ENCODE measurements at places on chromosomes 5 and 9.

DNA sequence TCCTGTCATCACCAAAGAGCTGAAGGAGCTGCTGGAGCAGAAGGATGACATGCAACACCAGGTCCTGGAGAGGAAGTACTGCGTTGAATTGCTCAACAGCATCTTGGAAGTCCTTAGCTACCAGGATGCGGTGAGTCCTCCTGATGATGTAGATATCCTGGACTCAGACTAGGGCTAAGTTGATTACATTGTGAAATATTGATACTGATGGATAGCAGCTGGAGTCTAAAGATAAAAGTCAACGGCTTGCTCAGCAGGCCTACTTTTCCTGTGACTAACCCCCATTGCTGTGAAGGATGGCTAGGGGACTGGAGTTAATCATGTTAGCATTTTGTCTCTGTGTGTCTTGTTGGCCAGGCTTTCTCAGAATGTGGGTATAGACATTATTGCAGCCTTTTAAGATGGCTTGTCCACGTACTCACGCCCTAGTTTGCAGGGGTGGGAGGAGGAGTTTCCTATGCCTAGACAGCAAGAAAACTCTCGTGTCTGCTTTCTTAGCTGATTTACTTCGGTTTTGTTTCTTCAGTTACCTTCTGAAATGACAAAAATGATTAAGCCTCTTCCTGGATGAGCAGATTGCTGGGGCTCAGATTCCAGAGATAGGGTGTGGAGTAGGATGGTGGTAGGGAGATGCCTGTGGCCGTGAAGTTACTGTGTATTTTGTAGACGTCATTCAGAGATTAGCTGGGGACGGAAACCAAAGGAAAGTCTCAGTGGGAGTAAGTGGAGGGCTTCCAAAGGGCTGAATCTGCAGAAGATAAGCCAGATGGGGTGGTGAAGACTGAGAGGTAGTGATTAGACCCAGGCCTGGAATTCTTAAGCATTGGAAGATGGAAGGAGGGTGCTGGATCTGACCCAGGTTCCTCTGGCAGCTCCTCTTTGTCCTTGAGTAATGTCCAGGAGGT lies 166.3 kb downstream of the DOCK2 start:
- DNase-seq: peak; percentile 98

GRCh38 chr9:129889941-129890717 lies 54.9 kb downstream of the USP20 start:
- no peak for DNase-seq

DNA sequence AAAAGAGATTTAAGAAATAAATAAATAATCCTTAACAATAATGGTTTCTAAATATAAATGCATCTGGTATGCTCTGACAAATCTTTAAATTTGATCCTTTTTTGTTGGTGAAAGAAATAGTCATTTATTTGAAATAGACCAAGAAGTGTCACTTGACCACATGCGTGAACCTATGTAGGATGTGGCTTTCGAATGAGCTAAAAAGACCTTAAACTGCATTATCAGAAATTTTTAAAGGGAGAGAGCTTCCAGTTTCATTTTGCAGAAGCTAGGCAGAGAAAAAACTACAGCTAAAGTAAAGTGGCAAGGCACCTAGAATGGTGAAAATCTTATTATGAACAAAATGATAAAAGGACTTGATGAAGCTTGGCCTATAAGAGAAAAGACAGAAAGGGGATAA lies 309.2 kb upstream of the EFNA5 start:
- DNase-seq: no peak

DNA sequence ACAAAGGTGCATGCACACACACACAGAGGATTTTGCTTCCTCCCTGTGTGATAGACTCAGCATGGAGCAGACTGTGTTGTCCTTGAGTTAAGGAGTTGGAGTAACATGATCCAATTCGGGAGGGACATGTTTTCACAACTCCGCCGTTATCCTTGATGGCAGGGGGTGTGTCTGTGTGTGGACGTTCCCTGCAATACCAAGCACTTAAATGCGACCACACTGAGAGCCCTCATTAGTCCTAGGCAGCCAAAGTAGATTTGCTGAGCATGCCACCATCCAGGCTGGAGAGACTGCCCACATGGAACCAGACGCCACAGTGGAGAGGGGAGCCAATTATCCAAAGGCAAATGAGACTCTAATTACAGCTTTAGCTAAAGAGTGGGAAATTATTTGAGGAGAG lies 140.1 kb downstream of the DOCK2 start:
- no peak for DNase-seq

DNA sequence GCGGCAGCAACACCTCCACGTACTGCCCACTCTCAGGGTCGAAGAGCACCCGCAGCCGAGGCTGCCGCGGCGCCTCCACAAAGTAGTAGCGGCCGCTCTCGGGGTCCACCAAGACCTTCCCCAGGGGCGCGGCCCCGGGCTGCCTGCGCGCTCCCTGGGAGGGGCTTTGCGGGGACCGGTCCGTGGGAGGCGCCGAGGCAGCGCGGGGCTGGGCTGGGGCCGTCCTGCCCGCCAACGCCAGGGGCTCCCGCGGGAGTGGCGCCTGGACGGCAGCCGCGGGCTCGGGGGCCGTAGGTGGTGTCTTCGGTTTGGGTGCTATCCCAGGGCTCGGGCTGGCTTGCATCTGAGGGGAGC lies 2.6 kb upstream of the MZB1 start:
- no peak for DNase-seq

- DNase-seq: no peak
Observed at GRCh38 chr5:109326919-109327318, 82.9 kb downstream of the PJA2 start.

GRCh38 chr5:151739939-151740335 lies 18.5 kb downstream of the ATOX1 start:
- peak; percentile 94 for DNase-seq

- DNase-seq: peak; percentile 87
Observed at GRCh38 chr9:86983620-86984259, 36.4 kb upstream of the GAS1 start.

DNA sequence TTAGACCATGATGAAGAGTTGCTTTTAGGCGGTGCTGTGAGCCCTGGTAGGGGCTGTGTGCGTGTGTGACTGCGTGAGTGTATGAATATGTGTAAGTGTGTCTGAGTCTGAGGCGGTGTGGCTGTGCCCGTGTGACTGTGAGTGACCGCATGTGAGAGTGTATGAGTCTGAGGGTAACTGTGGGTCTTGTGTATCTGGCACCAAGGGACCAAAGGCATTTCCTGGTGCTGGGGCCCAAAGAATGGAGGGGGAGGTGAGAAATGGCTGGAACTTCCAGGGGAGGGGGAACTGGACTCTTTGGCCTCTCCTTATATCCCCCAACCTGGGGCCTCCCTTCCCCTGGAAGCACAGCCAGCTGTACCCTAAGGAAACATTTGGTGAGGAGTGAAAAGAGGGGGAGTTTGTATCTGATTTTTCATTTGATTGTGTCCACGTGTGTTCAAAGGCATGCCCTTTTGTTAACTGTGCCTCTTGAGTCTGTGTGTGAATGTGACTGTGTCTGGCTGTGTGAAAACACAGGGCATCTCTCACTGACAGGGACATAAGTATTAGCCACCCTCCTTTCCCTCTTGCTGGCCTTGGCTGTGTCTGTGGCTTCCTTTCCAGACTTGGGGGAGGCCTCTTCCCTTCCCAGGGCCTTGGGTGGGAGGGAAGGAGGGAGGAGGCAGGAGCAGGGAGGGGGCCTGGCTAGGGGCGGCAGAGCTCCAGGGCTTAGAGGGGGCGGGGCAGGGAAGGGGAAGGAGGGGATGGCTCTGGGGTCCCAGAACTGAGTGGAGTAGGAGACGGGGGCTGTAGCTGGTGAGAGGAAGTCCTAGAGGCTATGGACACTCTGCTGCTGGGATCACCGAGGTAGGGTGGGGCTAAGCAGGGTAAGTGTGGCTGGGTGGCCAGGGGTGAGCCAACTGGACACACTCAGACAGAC lies 1.4 kb downstream of the IL11RA start:
- DNase-seq: peak; percentile 78

DNA sequence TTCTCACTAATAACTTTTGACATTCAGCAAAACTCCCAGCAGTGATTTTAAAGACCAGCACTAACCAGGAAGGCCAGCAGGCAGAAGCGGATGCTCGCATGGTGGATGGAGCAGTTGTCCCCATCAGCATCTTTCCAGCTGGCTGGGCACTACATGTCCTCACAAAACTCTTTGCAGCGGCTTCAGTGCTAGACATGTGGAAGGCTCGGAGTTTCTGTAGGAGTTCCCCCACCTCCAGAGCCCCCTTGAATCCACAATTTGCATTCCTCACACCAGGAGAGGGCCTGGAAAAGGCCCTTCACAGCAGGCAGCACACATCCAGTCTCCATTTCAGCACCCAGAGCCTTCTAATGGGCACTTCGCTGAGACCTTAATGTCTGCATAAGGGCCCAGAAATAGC lies 85.6 kb downstream of the APTX start:
- DNase-seq: no peak

GRCh38 chr9:98488571-98489312 lies 220.0 kb downstream of the GABBR2 start:
- peak; percentile 98 for DNase-seq

DNA sequence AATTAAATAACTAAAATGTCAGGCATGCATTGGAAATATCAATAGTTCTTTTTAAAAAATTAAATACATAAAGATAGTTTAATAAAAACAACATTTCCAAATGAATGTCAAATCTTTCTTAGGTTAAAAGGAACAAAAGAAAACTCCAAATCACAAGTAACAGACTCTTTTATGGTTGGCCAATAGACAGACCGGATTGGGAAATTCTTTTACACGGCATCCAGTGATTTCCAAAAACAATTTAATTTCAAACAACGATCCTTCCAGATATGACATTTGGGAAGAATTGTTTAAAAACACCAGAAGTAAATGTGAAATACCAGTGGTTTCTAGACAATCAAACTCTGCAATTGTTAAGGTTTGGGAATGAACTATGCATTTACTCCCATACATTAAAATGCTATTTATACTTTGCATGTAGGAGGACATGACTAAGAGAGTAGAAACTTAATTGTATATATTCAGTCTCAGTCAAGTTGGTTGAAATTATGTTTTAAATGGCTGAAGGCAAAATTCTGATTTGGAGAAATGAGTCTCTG lies 32.8 kb downstream of the ZNF474 start:
- DNase-seq: peak; percentile 56

GRCh38 chr5:78492224-78492623 lies 131.8 kb downstream of the SCAMP1 start:
- no peak for DNase-seq

DNA sequence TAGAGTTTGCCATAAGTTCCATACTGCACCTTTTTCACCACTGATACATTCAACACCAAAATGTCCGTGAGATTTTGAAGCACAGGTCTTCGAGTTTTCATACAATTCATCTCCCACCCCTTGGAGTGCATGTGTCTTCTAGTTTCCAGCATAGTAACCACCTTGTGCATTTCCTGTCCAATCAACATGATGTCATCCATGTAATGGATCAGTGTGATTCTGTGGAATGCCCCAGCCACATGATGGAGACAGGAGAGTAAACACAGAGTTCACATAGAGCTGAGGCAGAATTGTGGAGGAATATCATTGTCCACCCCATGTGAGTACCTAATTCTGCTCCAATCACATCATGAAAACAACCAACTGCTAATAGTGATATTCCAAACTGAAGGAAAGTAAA lies 441.5 kb upstream of the CDH6 start:
- DNase-seq: no peak

GRCh38 chr5:170441393-170441784 lies 52.2 kb upstream of the KCNMB1 start:
- no peak for DNase-seq

GRCh38 chr5:54103871-54104270 lies 206.5 kb downstream of the ARL15 start:
- DNase-seq: no peak

DNA sequence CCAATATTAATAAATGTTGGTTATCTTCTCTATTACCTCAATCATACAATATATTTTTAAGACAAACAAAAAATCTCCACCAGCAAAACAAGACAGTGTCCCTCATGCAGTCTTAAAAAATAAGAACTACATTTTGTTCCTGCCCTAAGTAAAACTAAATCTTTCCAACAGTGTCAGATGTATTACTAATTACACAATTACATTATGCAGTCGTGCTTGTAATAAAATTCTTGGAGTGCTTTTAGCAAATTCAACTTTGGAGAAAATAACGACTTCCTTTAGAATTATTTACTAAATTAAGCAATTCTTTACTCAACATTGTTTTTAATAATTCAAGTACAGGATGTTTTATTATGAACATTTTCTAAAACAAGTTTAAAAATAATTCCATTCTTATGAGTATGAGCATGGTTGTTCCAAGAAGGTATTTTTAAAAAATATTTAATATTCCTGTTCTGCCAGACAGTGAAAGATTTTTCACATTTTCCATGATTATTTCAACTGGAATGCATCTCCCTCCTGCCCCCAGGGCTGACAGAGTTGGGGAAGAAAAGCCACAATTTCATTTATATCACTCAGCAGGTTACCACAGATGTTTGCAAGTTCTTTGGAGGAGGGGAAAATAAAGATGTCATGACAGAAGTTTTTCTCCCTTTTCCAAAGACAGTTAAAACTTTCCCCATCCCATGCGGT lies 137.9 kb downstream of the FAM114A2 start:
- DNase-seq: peak; percentile 92

GRCh38 chr5:137188566-137188965 lies 310.6 kb downstream of the SPOCK1 start:
- DNase-seq: no peak

GRCh38 chr5:158376679-158377078 lies 517.7 kb upstream of the CLINT1 start:
- DNase-seq: no peak
